ENCODE measurements at places on chromosomes 3 and 15. TPM values are rescaled to one million over a fixed set of nuclear protein-coding genes. Genes with fewer than 3 reads are reported as not detected.

GRCh38 chr3:62538691-62539356 is 165.5 kb upstream of the FEZF2 start:
- H3K36me3 ChIP-seq = no peaks in the 10 kb centered on the region
- DNase-seq = no peak
- H3K27me3 ChIP-seq = no peaks in the 10 kb centered on the region
- H3K27ac ChIP-seq = no peak overlapping the region

GRCh38 chr3:122784436-122784835 is 9.2 kb downstream of the HSPBAP1 start:
- H3K4me3 ChIP-seq = no peak overlapping the region
- no peaks in the 10 kb centered on the region for H3K36me3 ChIP-seq
- no peaks in the 10 kb centered on the region for H3K27me3 ChIP-seq
- no peaks in the 10 kb centered on the region for H3K4me1 ChIP-seq
- H3K27ac ChIP-seq = no peak overlapping the region

DNA sequence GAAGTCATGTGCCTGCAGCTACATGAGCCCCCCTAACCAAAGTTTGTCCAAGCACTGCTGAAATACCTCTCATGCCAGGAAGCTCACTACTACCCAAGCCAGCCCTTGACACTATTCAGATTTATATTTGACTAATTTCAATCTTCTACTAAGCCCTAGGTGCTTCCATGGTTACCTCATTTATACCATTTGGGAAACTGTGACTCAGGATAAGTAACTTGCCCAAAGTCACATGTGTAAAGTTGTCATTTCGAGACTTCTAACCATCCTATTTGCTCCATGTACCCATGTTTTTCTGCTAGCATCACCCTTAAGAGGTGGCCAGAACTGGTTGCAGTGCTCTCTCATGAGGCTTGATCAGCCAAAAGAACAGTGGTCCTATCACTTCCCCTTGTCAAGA is 20.7 kb upstream of the TIMP4 start:
- H3K4me1 ChIP-seq = no peaks in the 10 kb centered on the region
- DNase-seq = no peak
- H3K27me3 ChIP-seq = no peaks in the 10 kb centered on the region
- no peak overlapping the region for H3K4me3 ChIP-seq
- no peak overlapping the region for H3K27ac ChIP-seq

- DNase-seq = no peak
- H3K27ac ChIP-seq = no peak overlapping the region
- no peaks in the 10 kb centered on the region for H3K4me1 ChIP-seq
- no peak overlapping the region for H3K4me3 ChIP-seq
Measured at GRCh38 chr3:187183210-187183862, 13.9 kb upstream of the RTP1 start.

- H3K27me3 ChIP-seq = no peaks in the 10 kb centered on the region
- no peaks in the 10 kb centered on the region for H3K4me1 ChIP-seq
- no peak overlapping the region for H3K4me3 ChIP-seq
- H3K27ac ChIP-seq = no peak overlapping the region
- no peaks in the 10 kb centered on the region for H3K36me3 ChIP-seq
Measured at GRCh38 chr3:94647131-94647530, 584.3 kb downstream of the NSUN3 start.

GRCh38 chr3:44117736-44118135 is 124.0 kb upstream of the TOPAZ1 start:
- no peak for DNase-seq
- H3K27me3 ChIP-seq = no peaks in the 10 kb centered on the region
- H3K4me1 ChIP-seq = no peaks in the 10 kb centered on the region

DNA sequence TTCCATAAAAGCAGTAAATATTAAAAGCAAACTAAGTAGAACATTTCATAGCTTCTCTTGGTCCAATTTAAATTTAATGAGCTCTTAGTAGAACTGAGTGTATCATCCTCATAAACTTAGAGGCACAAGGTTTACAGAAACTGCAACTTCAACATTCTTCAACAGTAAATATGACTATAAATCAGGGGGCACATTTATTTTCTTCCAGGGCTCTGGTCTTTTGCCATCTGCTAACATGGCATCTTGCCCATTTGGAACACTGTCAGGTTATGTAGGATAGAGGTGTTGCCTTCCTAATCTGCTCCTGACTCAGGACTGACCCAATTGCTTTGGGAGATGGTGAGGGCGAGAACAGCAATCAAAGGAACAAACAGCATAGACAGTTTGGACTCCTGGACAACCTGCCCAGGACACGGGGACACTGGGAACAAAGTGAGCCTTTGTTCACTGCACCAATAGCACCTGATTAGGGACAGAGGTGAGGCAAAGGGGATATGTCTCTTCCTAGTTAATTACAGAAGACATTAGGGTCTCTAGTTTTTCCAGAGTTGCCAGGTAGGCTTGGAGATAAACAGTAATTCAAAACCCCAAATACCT is 610.2 kb upstream of the ROBO2 start:
- H3K4me3 ChIP-seq = no peak overlapping the region
- H3K27ac ChIP-seq = no peak overlapping the region
- H3K36me3 ChIP-seq = no peaks in the 10 kb centered on the region
- no peaks in the 10 kb centered on the region for H3K4me1 ChIP-seq

GRCh38 chr3:99927671-99928457 is 110.2 kb downstream of the CMSS1 start:
- no peak overlapping the region for H3K4me3 ChIP-seq
- peak overlapping the region; percentile 73 for H3K27ac ChIP-seq
- no peaks in the 10 kb centered on the region for H3K27me3 ChIP-seq
- no peak for DNase-seq

DNA sequence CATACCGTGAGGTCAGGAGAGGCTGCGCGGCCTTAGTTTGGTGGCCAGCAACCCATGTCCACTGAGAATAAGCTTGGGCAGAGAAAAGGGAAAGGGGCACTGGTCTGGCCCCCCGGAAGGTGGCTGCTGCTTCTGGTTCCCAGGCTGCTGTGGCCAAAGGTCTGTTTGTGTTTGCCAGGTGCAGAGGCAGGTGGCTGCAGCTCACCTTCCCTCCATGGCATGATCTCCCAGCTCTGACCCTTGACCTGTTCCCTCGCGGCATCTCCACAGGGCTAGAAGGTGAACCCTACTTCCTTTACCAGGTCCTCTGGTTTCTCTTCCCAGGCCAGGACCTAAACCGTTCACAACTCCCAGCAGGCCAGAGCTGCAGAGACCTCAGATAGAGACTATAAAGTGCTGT is 13.8 kb downstream of the VPS18 start:
- H3K27ac ChIP-seq = no peak overlapping the region
- no peak for DNase-seq
- no peaks in the 10 kb centered on the region for H3K36me3 ChIP-seq
- no peaks in the 10 kb centered on the region for H3K4me1 ChIP-seq

- no peaks in the 10 kb centered on the region for H3K27me3 ChIP-seq
- no peak for DNase-seq
- H3K4me1 ChIP-seq = peaks cover 7% of the 10 kb centered on the region
- H3K4me3 ChIP-seq = no peak overlapping the region
- H3K27ac ChIP-seq = no peak overlapping the region
- H3K36me3 ChIP-seq = no peaks in the 10 kb centered on the region
Measured at GRCh38 chr3:64229903-64230302, 4.6 kb upstream of the PRICKLE2 start.

DNA sequence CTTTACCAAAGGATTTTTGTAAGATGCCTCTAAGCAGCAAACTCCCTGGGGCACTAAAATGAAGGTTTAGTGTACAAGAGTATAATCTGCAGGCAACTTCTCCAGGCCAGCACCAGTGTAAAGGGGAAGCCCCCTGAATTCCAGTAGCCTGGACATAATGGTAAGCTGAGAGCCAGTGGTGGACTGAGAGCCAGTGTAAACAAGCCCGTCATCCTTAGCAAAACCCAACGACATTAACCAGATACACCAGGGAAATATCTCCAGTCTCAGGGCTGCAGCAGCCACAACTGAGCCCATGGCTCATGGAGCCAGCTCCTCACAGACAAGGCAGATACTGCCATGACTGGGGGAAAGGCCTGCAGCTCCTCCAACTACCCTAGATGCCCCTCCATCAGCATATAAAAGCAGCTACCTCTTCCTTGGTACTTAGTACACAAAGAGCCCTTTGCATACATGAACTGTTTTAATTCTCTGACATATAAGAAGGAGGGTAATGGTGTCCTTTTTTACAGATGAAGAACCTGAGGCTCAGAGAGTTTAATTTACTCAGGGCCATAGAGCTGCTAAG is 21.7 kb downstream of the PARP16 start:
- H3K27me3 ChIP-seq = no peaks in the 10 kb centered on the region
- H3K4me1 ChIP-seq = peaks cover 11% of the 10 kb centered on the region
- no peaks in the 10 kb centered on the region for H3K36me3 ChIP-seq
- no peak for DNase-seq

The PRSS50 gene
- total RNA-seq = 0.55 TPM

The UCN2 gene
- not detected for total RNA-seq

The USP13 gene
- total RNA-seq = 17.4 TPM
